ENCODE measurements at places on chromosomes 6 and 20. TPM values are rescaled to one million over a fixed set of nuclear protein-coding genes. Genes with fewer than 3 reads are reported as not detected.
A peak's percentile ranks its signal among the peaks of the same experiment; 100 is the strongest.

- no peaks in the 10 kb centered on the region for H3K4me1 ChIP-seq
- DNase-seq: no peak
- H3K27ac ChIP-seq: no peak overlapping the region
- H3K36me3 ChIP-seq: no peaks in the 10 kb centered on the region
- H3K27me3 ChIP-seq: no peaks in the 10 kb centered on the region
These were observed 799.5 kb downstream of the QKI start for GRCh38 chr6:164214066-164214465.

- peak overlapping the region; percentile 74 for H3K4me3 ChIP-seq
- H3K27me3 ChIP-seq: no peaks in the 10 kb centered on the region
These were observed 199.3 kb downstream of the ARID1B start for GRCh38 chr6:156976216-156977127.

DNA sequence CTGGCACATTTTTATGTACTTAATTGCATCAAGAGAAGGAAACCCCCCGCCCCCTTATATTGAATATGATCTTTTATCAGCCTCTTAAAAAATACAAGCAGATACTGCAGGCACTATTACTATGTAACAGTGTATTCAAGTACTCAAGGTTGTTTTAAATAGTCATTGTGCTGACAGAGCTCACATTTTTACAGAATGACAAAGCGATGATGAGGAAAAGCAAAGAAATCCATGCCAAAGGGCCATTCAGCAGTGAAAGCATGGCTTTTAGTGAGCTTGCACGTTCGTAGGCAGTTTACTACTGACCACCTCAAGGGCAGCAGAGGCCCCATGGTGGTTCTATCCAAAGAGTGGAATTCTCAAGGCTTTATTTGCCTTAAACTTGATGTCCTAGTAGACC, 146.8 kb downstream of the RPS12 start:
- no peak overlapping the region for H3K4me3 ChIP-seq
- no peak for DNase-seq
- no peak overlapping the region for H3K27ac ChIP-seq
- H3K4me1 ChIP-seq: no peaks in the 10 kb centered on the region

GRCh38 chr6:43770372-43771209, 580 bp downstream of the VEGFA start:
- H3K4me1 ChIP-seq: peaks cover 26% of the 10 kb centered on the region
- DNase-seq: no peak
- peak overlapping the region; percentile 94 for H3K4me3 ChIP-seq
- H3K27me3 ChIP-seq: peaks cover 31% of the 10 kb centered on the region
- no peaks in the 10 kb centered on the region for H3K36me3 ChIP-seq

DNA sequence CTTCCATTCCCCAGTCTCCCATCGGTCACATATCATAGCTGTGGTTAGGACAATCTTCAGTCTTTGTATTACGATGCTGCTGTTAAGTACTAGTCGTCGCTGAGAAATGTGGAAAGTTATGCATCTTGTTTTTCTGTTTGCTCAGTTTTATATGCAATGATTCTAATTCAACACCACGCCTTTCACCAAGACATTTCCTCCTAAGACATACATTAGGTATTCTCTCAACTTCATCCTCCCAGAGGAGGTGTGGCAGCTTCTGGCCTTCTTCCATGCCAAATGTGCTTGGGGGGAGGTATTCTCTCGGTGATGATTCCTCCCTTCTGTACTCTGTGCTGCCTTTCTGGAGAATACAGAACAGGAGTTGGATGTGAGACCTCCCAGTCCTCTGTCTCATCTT, 66.1 kb downstream of the B4GALT5 start:
- H3K36me3 ChIP-seq: peaks cover 7% of the 10 kb centered on the region
- H3K4me1 ChIP-seq: no peaks in the 10 kb centered on the region
- no peak for DNase-seq
- no peaks in the 10 kb centered on the region for H3K27me3 ChIP-seq
- no peak overlapping the region for H3K4me3 ChIP-seq

GRCh38 chr20:49872056-49872455, 43.3 kb downstream of the SPATA2 start:
- DNase-seq: no peak
- no peak overlapping the region for H3K4me3 ChIP-seq
- no peaks in the 10 kb centered on the region for H3K27me3 ChIP-seq
- H3K4me1 ChIP-seq: no peaks in the 10 kb centered on the region
- peaks cover 67% of the 10 kb centered on the region for H3K36me3 ChIP-seq

GRCh38 chr20:41166201-41167117, 29.1 kb downstream of the PLCG1 start:
- no peak for DNase-seq
- peaks cover 71% of the 10 kb centered on the region for H3K4me1 ChIP-seq
- H3K4me3 ChIP-seq: no peak overlapping the region
- peak overlapping the region; percentile 87 for H3K27ac ChIP-seq

- H3K4me1 ChIP-seq: peaks cover 9% of the 10 kb centered on the region
- no peaks in the 10 kb centered on the region for H3K36me3 ChIP-seq
- H3K27me3 ChIP-seq: peaks cover 21% of the 10 kb centered on the region
- H3K4me3 ChIP-seq: no peak overlapping the region
- no peak for DNase-seq
These were observed 65.7 kb downstream of the SRC start for GRCh38 chr20:37411408-37412219.

GRCh38 chr20:51456511-51457509, 85.7 kb downstream of the NFATC2 start:
- peaks cover 34% of the 10 kb centered on the region for H3K36me3 ChIP-seq
- H3K4me1 ChIP-seq: peaks cover 33% of the 10 kb centered on the region
- no peak overlapping the region for H3K27ac ChIP-seq
- no peaks in the 10 kb centered on the region for H3K27me3 ChIP-seq

DNA sequence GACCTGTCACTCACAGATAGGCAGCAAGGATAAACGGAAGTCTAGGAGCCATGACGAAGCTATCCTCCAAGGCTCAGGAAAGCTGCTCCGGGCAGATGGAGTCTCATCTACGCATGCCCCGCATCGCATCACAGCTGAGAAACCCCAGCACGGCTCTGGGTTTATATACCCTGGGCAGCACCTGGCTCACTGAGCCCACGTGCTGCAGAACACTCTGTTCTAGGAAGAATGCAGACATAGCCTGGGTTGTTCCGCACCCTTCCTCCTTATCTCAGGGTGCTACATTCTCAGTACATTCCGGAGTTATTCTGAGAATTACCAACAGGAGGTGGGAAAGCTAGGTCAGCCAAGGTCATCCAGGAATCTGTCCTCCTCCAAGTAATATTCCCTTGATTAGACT, 260.4 kb downstream of the CBLN4 start:
- no peak overlapping the region for H3K27ac ChIP-seq
- H3K4me3 ChIP-seq: no peak overlapping the region
- H3K4me1 ChIP-seq: no peaks in the 10 kb centered on the region
- DNase-seq: no peak
- no peaks in the 10 kb centered on the region for H3K36me3 ChIP-seq

Gene CRISP3
- not detected for total RNA-seq

Gene SLC35F1
- not detected for total RNA-seq

Data from naive thymus-derived CD8-positive, alpha-beta T cell (primary cell).